ENCODE measurements at places on chromosomes 5 and 9.

DNA sequence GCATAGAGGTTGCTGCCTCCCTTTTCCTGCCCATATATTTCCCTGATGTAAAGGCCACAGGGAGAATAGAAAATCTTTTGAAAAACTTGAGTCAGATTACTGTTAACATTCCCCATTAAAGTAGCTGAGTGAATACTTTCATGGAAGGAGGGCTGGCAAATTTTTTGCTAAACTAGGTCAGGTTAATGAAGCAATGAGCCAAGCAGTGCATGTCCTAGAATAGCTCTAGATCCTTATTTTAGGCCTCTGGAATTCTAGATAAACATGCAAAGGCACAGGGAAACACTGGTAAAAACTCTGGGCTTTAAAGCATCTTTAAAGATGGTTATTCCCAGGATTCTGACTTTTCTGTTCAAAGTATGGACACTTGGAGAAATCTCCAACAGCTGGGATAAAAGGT, 27.9 kb downstream of the TTC1 start:
- DNase-seq = no peak

DNA sequence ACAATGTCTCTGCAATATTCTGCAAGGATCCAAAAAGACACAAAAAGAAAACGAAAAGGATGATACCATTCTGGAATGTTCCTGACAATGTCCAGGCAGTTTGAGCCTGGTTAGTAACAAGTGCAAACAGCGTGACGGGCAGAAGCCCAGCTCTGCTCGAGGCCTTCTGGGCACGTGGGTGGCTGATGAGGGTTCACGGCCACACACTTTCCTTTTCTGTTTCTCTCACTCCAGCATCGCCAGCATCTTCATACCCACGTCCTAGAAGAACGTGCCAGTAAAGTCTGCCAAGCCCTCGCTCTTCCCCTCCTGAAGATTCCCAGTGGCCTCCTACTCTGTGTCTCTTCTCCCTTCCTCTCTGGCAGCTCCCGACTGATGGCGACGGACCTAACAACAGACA, 36.7 kb downstream of the COL23A1 start:
- DNase-seq = no peak

DNA sequence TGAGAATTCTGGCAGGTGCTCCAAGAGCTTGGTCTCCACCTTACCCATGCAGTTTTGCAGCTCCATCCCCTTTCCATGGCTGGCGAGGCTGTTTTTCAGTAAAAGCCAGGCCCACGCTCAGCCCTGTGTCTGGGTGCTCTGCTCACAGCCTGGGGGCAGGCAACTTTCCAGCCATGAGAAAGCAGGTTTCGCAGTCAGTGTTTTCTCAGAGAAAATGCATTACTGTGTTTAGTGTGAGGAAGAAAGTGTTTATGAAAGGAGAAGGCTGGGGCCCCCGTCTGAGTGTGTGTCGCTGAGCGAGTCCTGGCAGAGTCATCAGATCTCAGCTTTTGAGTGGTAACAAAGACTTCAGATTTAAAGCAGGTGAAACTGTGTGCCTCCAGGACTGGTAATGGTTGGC, 248.1 kb downstream of the IRX1 start:
- DNase-seq = no peak

- DNase-seq = no peak
Measured at GRCh38 chr5:109927639-109928038, 237.9 kb downstream of the MAN2A1 start.

GRCh38 chr9:120857481-120857880, 14.8 kb upstream of the PSMD5 start:
- DNase-seq = no peak

- DNase-seq = peak; percentile 69
Measured at GRCh38 chr9:97386733-97387503, 25.0 kb upstream of the TDRD7 start.

- peak; percentile 57 for DNase-seq
Measured at GRCh38 chr5:131749138-131749537, 47.7 kb downstream of the FNIP1 start.

- no peak for DNase-seq
Measured at GRCh38 chr9:81002242-81002641, 687.1 kb downstream of the TLE1 start.

- no peak for DNase-seq
Measured at GRCh38 chr9:95277509-95277908, 40.0 kb downstream of the FANCC start.

DNA sequence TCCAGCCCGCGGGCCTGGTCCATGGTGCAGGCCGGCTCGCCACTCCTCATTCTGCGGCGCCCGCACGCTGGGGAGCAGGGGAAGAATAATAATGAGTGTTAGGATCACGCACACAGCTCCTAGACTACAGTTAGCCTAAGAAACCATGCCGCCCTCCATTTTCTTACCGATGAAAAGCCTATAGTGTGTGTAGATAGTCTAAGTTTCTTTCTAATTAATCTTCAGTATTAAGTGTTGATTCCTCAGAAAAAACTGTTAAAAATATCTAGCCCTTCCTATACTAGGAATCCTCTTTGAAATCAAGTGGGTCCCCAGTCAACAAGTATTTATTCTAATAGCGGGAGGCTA, 9.3 kb downstream of the ZBED3 start:
- DNase-seq = no peak

GRCh38 chr9:134294153-134295071, 31.8 kb upstream of the RXRA start:
- peak; percentile 36 for DNase-seq

GRCh38 chr5:109411627-109412026, 1.9 kb upstream of the PJA2 start:
- peak; percentile 92 for DNase-seq

GRCh38 chr9:70324963-70325362, 66.2 kb downstream of the SMC5 start:
- peak; percentile 67 for DNase-seq

DNA sequence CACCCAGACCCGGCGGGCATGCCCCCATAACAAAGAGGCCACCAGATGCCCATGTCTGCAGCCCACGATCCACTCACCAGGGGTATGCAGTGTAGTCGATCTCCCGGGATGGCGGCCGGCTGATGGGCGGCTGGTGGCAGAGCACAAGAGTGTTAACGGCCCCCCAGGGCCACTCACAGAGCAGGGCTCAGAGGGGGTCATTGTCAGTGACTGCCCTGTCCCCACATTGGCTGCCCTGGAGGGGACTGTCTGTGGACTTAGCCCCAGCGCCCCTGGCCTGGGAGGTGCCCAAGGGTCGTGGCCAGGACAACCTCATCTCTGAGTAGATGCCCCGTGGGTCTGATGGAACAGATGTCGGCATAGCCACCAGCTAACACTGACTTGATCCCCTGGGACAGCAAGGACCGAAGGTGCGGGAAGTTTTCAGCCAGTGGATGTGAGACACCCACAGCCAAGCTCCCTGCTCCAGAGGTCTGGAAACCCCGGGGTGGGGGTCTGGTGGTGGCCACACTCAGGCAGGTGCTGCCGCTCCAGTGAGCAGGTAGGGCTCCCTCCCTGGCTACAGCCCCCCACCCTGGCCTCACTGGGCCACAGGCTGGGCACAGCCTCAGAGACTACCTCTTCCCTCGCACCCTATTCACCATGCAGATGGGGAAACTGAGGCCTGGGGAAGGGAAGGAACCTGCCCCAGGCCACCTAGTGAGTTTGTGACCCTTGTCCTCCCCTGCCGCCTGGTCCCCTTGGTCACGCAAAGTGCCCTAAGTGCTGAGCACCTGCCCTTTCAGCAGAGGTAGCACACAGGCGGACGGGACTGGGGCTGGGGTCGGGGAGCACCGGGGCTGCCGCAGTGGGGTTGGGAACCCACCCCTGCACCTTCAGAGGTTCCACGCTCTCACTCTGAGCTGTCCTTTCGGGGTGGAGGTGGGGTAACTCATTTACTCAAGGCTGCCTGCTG, 38.1 kb upstream of the SARDH start:
- no peak for DNase-seq

DNA sequence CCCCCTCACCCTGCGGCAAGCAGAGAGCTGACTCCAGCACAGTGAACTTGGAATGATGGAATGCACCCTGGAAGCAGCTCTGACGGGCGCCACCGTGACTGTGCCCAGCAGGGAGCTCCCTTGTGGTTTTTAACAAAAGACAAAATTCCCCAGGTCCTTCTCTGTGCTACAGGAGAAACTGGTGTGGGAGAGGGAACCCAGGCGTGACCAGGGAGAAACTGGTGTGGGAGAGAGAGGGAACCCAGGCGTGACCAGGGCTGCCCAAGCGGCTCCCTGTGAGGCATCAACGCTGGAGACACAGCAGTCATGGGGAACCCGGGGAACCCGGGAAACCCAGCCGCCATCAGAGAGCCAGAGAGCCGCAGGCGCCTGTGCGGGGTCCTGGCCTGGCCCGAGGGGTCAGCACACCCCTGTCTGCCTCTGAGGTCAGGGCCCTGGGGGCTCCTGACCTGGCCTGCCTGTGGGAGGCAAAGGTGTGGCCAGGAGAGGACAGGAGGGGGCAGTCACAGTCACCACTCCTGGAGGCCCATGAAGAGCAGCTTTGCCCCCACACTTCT, 3.1 kb upstream of the AHRR start:
- DNase-seq = peak; percentile 88

DNA sequence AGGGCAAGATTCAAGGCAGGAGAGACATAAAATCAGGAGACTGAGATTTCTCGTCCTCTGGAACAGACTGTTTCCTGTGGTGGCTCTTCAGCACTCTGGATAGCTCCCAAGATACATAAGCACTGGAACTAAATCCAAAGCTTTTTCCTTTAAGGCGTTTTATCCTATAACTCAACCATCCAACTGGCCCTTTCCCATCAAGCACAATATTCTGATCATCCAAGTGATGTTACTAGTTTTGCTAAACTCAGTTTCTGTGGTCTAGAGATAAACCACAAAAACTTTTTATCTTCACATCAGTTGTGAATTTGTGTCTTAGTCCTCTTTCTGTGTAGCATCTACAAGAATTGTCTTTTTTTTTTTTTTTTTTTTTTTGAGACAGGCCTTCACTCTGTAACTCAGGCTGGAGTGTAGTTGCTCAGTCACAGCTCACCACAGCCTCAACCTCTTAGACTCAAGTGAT, 299.4 kb downstream of the COX7C start:
- peak; percentile 75 for DNase-seq

DNA sequence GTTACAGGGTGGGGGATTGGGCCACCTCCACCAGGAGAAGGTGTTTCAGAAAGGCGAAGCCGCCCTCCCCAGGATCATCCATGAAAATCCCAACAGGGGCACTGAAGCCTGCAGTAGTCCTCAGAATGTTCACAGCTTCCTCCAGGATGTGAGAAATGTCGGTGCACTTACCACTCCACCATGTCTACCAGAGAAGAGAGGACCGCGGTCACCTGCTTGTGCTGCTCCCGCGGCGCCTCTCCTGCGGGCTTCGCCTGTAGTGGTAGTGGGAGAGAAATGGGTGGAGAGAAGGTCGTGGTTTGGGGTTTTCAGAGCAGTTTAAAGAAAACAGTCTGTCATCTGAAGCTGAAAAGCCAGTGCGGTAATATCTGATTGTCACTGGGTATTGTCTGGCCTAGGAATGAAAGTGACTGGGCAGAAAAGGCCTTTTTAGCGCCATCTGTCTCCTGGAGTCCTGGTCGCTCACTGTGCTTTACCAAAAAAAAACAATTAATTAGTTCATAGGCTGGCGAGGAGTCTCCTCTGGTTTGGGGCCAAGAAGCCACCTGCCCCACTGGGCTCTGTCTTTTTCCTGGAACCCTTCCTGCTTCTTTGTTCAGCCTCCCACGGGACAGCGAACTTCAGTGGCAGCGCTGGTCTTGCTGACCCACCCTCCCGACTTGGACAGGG, 23.0 kb upstream of the PPP1R26 start:
- DNase-seq = no peak

GRCh38 chr5:14816999-14817761, 54.4 kb downstream of the ANKH start:
- peak; percentile 90 for DNase-seq

DNA sequence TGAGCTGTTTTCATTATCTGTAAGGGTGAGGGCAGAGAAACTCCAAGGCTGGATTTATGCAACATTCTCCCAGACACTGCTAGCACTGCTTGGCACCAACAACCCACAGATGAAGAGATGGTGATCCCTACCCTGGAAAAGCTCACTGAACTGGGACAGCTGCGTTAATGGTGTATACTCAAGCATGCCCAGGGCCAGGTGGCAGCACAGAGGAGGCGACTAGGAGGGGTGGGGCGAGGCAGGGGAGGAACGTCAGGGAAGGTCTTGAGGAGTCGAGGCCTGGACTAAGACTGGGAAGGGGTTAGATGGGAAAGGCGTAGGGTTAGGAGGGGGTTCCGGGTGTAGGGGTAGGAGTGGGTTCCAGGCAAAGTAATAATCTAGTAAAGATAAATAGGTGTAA, 73.1 kb upstream of the TBC1D9B start:
- no peak for DNase-seq

- peak; percentile 86 for DNase-seq
Measured at GRCh38 chr5:109410389-109411148, 795 bp upstream of the PJA2 start.

Measured in EH (cell line).